ENCODE measurements at places on chromosomes 7 and 10.

GRCh38 chr10:79126351-79127080, 57.8 kb downstream of the ZMIZ1 start:
- no peak for DNase-seq

DNA sequence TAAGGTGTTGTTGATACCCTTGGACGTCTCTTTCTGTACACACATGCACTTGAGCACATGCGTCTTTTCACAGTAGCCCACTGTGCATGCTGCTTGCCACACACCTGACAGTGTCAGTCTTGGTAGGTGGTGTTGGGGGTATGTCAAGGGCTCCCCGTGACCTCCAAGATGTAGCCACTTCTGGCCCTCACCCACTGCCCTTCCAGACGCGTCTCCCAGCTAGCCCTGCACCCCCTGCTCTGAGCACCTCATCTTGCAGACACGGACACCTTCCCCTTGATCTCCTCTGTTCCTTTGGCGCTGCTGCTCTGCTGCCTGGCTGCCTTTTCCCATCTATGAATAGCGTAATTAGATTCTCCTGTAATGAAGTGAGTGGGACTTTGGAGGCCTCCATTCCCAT, 75.2 kb upstream of the TNS3 start:
- DNase-seq = no peak

DNA sequence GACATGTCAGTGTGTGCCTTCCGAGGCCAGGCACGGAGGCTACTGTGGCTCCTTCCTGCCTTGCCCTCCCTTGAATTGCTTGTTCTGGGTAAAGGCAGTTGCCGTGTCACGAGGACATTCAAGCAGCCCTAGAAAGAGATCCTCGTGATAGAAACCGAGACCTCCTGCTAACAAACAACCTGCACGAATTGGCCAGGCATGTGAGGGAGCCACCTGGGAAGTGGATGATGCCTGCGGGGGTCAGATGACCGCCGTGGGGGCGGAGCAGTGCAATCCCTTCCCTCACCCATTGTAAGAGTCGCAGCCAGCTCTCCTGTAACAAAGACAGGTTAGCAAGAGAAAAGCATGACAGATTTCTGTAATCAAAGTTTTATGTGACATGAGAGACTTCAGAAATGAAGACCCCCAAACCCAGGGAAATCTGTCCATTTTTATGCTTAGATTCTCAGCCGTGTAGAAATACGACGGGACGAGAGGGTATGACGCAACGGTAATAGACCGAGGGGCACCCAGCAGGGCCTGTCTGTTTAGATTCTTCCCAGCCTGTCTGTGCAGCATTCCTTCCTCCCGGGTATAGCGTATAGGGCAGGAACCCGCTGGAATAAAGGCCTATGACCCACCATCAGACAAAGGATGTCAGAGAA, 241.7 kb downstream of the GATA3 start:
- no peak for DNase-seq

- DNase-seq = no peak
These were observed 349.4 kb downstream of the GATA3 start for GRCh38 chr10:8403711-8404371.

GRCh38 chr7:98472521-98472954, 71.6 kb upstream of the BAIAP2L1 start:
- no peak for DNase-seq

DNA sequence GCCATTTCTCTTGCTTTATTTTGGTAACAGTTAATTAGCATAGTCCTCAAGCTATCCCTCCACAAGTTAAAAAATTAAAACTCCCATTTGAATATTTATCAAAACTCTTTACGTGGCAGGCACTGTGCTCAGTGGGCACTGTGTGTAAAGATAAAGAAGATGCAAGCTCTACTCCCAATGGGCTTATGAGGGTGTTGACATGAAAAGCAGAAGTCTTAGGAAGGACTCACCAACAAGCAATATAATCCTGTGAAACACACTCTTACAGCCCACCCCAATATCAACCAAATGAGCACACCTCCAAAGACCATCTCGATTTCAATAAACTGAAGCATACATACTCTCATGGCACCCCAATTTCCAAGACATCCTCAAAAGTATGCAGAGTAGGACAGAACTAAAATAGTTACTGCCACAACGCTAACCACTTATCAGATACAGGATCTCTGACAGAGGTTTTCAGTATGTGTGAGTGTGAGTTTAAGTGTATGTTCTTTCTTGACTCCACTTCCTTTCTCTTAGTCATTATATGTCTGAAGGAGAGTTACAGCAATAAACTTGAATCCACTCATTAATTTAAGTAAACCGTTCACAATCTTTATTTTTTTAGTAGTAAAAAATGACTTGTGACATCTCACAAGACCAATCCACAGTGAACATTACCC, 120.0 kb downstream of the PDE1C start:
- DNase-seq = no peak

GRCh38 chr10:69847883-69848282, 46.2 kb downstream of the COL13A1 start:
- no peak for DNase-seq

DNA sequence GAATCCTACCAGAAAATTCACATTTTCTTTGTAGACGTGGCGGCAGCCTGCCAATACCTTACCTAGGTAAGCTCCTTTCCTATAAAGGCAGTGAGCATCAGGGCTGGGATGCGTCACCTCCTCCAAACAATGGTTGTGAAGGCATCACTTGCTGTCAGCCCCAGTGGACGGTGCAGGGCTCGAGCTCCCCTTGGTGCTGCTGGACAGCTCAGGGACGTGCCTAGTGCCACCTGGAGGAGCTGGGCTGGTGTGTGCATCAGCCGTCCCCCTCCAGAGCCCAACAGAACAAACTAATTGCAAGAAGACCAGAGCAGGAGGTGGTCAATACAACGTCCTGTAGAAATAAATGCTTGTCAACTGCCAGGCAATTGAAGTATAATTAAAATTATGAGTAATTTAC, 517.5 kb upstream of the FOXK1 start:
- DNase-seq = no peak

- no peak for DNase-seq
These were observed 128.4 kb downstream of the ADAM12 start for GRCh38 chr10:126259760-126260479.

GRCh38 chr10:124725171-124725631, 19.0 kb downstream of the FAM53B start:
- no peak for DNase-seq

GRCh38 chr10:68184546-68184945, 47.4 kb downstream of the ATOH7 start:
- DNase-seq = no peak

DNA sequence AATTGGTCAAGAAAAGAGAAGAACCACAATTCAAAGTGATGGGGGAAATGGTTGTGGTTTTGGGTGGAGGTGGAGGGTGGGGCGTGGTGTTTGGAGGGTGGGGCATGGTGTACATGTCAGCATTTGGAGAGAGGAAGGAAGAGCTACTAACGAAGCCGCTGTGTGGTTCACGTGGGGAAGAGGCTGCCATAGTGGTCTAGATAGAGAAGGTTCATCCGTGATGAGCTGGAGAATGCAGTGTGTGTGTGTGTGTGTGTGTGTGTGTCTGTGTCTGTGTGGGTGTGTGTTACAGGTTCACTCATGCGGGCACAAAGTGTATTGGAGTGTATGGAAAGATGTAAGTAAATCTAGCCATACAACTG, 6.1 kb upstream of the VCL start:
- DNase-seq = no peak

- no peak for DNase-seq
These were observed 107.1 kb downstream of the DLG5 start for GRCh38 chr10:77819210-77820112.

DNA sequence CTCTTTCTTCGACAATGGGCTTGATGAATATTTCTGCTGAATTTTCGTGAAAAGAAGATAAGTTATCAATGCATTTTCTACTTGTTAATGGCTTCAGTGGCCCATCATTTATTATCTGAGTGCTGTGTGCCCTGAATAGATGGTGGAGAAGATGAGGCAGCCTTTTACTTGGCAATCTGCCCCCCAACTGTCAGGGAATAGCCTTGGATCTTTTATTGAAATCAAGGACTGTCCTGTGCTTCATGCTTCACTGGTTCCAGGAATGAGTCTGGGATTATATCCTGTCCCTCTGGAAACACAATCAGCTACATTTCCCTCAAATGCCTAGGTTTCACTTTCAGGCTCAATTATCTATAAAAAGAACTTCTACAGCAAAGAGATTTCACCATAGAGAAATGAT, 75.9 kb upstream of the NXPH1 start:
- DNase-seq = no peak

DNA sequence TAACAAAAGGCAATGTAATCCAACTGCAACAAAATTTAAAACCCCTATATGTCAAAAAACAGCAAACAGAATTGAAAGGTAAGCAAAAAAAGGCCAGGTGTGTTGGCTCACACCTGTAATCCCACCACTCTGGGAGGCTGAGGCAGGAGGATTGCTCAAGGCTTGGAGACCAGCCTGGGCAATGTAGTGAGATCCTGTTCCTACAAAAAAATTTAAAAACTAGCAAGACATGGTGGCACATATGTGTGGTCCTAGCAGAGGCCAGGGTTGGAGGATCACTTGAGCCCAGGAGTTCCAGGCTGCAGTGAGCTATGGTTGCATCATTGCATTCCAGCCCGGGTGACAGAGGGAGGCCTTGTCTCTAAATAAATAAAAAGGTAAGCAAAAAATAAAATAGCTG, 212.1 kb upstream of the KLF14 start:
- DNase-seq = no peak

DNA sequence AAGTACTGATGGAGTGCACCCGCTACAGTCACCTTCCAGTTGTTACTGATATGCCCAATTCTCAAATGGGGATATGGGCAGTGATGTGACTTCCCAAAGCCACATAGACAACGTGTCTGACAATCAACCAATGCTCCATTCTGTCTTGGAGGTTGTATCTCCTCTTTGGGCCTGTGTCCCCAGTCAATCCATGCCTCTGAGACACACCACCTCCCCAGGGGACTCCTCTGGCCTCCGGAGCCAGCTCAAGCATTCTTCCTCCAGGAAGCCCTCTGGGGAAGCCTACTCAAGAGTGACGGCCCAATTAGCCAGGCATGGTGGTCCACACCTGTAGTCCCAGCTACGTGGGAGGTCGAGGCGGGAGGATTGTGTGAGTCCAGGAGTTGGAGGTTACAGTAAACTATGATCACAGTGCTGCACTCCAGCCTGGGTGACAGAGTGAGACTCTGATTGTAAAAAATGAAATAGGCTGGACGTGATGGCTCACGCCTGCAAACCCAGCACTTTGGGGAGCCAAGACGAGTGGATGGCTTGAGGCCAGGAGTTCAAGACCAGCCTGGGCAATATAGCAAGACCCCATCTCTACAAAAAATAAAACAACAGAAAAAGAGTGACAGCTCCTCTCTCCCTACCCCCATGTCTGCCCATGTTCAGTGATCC, 99.5 kb upstream of the TNRC18 start:
- DNase-seq = no peak

DNA sequence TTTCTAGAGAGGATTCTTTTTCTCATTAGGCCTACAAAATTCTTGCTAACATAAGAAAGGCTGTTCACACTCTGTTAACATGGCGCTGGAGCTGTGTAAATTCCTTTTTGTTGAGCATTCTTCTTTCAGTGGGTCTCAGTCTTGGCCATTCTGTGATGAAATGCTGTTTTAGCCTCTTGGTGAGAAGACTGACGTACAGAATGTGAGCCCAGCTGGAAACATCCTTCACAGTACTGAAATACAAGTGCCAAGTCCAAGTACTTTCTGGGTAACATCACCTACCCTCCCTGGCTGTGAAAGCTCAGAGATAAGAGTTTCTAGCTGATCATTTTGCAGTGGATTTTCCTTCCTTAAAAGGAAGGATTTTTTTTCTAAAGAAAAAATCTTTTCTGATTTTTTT, 231.8 kb downstream of the AHR start:
- no peak for DNase-seq

GRCh38 chr10:6516929-6517284, 63.2 kb downstream of the PRKCQ start:
- no peak for DNase-seq

GRCh38 chr7:98251601-98252424, at the start of gene TECPR1:
Gene TECPR1, minus strand, starts transcription at chr7:98252232. Its CDS starts 6,086 bp downstream, at chr7:98246146.
- peak; percentile 66 for DNase-seq

DNA sequence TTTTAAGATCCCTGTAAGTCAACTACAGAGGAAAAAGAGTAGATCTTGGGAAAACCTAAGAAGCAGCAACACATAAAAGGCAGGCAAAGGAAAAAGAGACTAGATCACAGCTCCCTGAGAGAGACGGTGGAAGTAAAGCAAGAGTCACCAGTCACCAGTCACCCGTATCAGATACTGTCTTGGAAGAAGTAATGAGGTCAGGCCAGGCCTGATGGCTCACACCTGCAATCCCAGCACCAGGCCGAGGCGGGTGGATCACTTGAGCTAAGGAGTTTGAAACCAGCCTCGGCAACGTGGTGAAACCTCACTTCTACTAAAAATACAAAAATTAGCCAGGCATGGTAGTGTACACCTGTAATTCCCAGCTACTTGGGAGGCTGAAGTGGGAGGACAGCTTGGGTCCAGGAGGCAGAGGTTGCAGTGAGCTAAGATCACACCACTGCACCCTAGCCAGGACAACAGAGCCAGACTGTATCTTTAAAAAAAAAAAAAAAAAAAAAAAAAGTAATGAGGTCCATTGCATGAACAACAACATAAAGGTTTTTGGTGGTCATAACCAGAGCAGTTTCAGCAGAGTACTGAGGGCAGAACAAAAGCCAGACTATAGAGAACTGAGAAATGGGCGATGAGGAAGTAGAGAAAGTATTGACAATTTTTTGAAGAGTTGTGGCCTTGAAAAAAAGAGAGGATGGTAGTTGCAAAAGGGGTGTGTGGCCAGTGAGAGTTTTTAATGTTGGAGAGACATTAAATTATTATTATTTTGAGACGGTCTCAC, 16.9 kb downstream of the ZNF713 start:
- no peak for DNase-seq

DNA sequence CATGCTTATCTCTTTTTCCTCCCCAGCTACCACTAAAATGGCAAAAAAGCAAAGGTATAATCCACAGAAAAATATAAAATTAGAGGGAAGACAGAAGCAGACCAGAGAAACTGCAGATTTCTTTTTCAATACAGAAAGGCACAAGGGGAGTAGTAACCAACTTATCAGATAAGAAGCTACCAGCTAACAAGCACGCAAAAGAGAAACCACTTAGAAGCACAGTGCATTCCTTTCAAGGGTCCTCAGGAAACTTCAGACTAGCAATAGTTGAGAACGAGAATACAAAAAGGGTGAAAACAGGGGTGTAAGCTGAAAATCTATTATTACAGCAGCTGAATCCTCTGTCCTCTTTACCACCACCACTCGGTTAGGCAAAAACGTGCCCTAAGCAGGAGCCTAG, 9.9 kb upstream of the OR2A5 start:
- no peak for DNase-seq

DNA sequence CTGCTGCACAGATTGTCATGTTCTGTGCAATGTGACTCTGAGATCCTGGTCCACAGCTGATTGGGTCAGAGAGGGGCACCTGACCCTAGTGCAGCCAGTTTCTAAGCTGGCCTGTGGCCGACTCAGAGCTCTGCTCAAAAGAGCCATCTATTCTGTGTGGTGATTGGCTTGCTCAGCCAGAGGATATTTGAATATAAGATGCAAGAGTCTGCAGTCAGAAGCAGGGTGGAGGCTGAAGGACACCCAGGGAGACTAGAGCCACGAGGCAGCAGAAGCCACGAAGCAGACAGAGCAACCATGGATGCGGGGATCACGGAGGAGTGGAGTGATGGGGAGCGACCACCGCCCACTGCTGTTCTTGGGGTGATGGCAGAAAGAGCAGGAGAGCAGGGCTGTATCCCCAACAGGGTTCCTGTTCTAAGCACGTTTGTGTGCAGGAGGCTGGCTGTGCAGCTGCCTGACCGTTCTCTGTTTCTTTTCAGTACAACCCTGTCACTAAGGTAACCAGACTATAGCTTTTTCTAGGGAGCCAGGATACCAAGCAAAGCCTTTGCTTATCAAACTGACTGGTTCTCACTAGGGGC, 19.5 kb upstream of the RHEB start:
- DNase-seq = no peak
